GM13976 (cell line): ENCODE measurements at places on chromosomes 3 and 15.
A peak's percentile ranks its signal among the peaks of the same experiment; 100 is the strongest.

DNA sequence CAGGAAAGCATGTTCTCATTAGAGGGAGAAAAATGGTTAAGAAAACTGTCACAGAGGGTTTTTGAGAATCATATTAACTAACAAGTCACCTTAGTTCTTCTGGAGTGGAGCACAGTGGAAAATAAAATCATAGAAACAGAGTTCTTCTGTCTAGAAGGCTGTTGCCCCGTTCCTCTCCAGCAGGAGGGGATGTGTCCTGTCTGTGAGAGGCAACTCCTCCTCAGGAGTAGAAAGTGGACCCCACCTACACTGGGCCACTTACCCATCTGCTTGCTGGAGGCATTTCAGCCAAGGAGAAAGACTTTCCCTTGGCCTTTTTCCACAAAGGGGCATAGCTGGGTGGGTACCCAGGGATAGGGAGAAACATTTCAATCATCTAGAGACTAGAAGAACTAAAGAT, 106.6 kb downstream of the SSR3 start:
- DNase-seq = peak; percentile 27

DNA sequence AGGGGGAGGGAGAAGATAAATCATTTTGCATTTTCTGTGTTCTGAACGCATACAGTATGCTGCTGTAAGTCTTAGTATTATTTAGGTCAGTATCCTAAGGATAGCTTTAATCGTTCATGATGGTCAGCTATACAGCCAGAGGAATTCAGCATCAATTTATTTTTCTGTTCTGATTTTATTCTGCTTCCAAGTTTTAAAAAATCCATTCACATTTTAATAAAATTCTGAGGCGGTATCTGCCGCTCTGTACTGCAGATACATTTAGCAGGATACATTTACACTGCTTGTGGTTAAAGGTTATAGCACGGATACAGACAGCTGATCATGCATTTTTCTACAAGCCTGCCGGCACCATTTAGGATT, 17.8 kb downstream of the ZBTB38 start:
- DNase-seq = no peak

DNA sequence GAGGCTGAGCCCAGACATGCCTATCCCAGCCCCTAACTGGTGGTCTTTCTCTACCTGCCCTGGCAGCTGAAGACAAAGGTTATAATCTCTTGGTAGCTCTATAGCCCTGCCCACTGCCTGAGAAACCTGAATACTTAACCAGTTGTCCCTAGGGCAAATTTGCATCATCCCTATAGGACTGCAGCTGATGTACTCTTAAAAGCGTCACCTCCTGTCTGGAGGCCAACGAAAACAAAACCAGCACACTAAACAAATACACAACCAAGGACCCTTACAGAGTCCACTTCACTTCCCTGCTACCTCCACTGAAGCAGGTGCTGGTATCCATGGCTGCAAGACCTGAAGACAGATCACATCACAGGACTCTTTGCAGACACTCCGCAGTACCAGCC, 98.0 kb downstream of the KCNAB1 start:
- no peak for DNase-seq

- no peak for DNase-seq
These were observed 7.7 kb upstream of the GNAT1 start for GRCh38 chr3:50183755-50184154.
